COR-L47 (cell line): ENCODE measurements at places on chromosomes 7 and 10.
A peak's percentile ranks its signal among the peaks of the same experiment; 100 is the strongest.

GRCh38 chr10:33883881-33884280, 549.4 kb upstream of the NRP1 start:
- DNase-seq: no peak

GRCh38 chr10:91493313-91493712, 83.2 kb downstream of the HECTD2 start:
- DNase-seq: no peak

DNA sequence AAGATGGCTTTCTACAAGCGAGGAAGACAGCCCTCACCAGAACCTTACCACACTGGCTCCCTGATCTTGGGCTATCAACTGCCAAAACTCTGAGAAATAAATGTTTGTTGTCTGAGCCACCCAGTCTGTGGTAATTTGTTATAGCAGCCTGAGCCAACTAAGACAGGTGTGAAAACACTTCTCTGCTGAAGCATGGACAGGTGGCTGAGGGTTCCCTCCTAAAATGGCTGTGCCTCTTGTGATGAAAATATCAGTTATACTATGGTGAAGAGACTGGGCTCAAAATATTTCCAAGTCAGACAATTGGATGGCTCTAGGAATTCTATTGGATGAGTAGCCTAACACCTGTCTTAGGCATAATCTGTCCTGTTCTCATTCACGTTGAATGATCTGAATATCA, 78.1 kb downstream of the CDK1 start:
- no peak for DNase-seq

DNA sequence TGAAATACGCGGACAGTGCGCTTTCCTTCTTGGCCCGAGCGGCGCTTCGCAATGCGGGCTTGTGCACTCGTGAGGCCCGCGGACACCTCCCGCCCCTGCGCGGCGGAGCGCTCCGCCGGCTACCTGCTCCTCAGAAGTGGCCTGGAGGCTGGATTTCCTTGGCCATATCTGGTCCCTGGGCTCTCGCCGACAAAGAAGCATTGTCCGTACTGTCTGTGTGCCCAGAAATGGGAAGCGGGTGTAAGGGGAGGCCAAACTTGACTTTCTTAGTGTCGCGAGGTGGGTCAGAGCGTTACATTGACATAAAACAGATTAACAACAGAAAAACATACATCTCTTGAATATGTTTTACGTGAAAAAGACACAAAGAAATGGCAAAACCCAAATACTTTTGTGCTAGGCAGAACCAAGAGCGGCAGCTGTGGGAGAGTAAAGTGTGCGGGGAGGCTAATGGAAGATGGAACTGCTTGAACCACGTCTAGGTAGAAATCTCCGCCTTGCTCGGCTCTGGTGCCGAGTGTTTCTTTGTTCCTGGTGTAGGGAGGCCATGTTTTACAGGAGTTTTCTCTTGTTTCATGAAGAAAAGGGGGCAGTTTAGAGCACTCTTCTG, 1.4 kb downstream of the LANCL2 start:
- peak; percentile 11 for DNase-seq

DNA sequence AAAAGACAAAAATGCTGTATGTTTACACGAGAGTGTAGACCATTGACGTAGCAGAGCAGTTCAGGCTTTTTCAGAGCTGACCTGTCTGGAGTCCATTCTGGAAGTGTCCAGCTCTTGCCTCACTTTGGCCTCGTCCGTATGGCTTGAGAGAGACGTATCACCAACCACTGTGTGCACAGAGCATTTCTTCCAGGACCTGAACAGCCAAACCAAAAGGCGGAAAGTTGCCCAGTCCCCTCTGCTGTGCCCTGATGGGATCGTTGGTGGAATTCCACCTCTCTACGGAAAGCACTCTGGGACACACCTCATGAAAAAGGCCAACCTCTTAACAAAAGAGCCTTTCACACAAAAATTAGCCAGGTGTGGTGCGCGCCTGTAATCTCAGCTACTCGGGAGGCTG, 184.7 kb upstream of the SH2B2 start:
- DNase-seq: no peak

GRCh38 chr7:87116315-87116714, 35.9 kb upstream of the DMTF1 start:
- DNase-seq: no peak

DNA sequence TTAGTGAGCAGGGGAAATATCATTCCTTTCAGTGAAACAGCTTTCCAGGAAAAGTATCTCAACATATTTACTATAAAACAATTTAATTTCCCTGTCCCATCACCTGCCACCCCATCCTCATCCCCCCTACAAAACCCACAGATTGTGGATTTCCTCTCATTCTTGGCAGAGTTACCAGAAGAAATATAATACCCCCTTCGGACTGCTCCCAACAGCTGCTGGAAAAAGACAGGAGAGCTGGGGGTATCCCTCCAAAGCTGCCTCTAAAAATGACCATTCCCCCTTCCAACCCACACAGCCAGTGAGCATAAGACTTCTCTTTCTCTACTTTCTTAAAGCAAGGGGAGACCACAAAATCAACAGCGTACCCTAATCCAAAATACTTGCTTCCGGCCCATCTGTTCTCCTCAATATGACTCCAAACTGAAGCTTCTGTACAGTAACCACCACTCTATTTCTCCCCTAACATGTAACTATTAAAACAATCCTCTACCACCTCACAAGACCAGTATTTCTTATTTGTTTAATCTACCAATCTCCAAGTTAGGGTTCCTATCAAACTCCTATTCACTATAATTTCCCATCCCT, 7.8 kb downstream of the FBXW4 start:
- no peak for DNase-seq

DNA sequence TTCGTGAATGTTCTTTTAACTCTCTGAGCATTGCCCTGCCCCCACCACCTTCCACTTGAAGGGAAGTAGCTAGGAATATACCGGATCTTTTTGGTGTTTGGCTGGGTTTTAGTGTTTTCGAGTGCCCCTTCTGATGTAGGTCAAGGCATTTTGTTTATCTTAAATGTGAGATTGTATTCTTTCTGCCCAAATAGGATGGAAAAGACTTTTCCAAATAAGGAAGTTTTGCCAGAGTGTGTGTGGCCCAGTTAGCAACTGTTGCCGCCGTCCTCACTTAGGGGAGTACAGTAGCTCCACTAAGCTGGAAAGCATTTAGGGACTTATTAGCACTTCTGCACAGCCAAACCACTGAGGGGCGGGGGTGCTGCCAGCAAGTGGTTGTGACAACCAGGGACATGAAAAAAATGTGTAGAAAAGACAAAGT, 29.8 kb upstream of the VCL start:
- DNase-seq: no peak

DNA sequence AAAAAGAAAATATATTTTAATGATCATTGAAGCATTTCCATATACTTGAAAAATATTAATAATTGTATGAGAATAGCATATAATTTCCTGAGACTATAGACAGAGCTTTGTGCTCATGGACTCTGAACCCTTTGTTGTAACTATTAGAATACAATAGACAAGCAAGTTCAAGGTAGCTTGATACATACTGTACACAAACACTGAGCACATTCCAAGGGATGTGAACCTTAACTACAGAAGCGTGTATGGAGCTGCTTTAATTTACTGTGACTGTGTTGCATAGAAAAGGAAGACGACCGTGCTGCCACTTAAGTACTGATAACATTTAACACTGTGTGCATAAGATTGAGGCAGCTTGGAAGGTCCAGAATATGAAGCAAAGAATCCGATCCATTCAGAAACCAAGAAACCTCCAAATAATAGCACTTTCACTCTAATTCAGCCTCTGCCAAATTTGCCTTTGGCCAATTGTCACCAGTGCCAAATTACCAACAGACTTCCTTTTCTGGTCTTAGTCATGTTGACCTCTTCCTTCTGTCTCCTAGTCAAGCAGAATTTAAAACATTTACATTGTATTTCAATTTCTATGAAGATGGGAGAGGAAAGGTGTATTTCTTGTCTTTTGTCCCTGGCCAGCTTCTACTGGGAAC, 566.1 kb upstream of the GALNT17 start:
- DNase-seq: no peak

GRCh38 chr10:28823501-28824075, 146.3 kb downstream of the BAMBI start:
- no peak for DNase-seq

DNA sequence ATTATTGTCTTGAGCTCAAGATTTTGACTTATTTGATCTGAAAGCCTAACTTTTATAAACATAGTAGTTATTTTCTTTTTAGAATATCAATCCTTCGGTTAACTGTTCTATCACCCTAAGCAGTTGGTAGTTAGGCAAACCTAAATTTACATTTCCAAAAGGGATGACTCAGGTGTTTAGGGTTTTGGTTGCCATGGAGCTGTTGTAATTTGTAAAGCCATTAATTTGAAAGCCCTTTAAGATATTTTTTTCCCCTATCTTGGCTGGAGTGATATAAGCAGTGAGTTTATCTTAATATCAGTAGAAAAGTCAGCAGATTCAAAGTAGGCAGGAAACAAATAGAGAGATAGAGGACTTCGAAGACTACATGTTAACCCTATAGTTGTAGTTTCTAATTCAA, 1472.6 kb upstream of the CELF2 start:
- no peak for DNase-seq

DNA sequence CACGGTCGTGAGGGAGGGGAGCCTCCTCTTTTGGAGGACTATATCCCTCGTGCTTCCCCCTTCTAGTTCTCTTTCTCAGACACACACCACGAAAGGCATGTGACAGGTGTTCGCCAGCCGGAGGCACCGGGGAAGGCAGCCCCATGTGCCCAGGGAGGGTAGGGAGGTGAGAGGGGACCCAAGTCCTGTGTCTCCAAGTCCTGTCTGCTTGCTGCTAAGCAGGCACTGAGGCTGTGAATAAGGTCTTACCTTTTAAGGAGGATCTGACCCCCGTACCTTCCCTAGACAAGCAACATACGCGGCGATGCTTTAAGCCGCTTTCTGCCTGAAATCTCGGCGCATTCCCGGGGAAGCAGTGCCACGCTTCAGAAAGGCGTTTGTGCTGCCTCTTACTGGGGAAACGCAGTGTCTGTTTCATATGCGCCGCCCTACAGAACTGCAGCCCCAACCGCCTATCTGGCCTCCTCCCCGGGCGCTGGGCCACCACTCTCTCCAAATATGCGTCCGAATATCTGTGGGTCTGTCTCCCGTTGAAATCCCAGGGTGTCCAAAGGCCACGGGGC, 770 bp downstream of the PLXNA4 start:
- peak; percentile 5 for DNase-seq

- no peak for DNase-seq
Observed at GRCh38 chr7:81527651-81528050, 242.2 kb downstream of the HGF start.

DNA sequence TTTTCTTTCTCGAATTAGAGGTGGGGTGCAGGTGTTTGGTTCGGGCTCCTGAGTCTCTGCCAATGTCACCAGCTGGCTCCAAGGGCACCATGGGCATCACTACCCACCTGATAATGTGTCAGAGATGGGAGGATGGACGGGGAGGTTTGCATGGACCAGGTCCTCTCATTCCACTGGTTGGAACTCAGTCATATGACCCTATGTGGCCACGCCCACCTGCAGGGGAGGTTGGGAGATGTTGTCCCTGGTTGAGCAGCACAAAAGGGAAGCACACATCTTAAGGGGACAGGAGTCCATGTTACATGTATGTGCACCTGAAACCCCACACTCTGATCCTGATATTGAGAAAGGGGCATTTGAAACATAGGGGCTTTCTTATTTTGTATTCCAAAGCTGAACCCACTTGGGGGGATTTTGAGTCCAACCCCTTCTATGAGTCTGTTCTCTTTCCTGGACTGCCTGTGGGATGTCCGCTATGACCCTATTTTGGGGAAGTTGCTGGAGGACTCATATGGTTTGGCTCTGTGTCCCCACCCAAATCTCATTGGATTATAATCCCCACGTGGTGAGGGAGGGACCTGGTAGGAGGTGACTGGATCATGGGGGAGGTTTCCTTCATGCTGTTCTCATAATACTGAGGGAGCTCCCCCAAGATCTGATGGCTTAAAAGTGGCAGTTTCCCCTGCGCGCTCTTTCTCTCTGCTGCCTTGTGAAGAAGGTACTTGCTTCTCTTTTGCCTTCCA, 66.9 kb upstream of the BAIAP2L1 start:
- no peak for DNase-seq

DNA sequence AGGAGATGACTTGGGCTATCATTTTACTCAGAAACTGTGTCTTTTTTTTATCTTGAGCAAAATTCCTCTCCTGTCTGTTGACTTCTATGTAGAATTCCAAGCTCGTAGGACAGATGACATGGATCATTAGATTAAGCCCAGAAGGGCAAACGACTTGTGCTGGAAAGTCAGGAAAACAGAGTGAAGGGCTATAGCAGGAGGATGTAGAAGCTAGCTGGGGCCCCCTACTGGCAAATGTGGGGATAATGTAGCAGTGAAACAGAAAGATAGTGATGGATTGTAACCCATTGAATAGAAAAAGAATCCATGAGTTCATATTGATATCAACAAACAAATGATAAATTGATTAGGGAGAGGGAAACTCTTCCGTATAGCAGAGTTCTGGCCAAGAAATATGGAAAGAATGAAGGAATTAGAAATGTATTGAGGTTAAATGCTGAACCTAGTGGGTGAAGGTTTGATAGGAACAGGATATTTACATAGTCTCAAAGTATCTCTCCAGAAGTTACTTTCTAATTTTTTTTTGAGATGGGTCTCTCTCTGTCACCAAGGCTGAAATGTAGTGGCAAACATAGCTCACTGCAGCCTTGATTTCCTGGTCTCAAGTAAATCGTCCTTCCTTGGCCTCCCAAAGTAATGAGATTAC, 103.6 kb downstream of the LYZL1 start:
- peak; percentile 32 for DNase-seq

- peak; percentile 34 for DNase-seq
Observed at GRCh38 chr10:77637532-77638320, at the start of gene KCNMA1. TSS of gene KCNMA1 (minus strand) at chr10:77637808.

- no peak for DNase-seq
Observed at GRCh38 chr10:98259606-98260315, 8.2 kb downstream of the LOXL4 start.

GRCh38 chr10:100739517-100740368, 5.6 kb upstream of the PAX2 start:
- no peak for DNase-seq

- no peak for DNase-seq
Observed at GRCh38 chr7:29806995-29807841, 910 bp downstream of the WIPF3 start.

GRCh38 chr10:117477211-117477947, 65.2 kb upstream of the EMX2 start:
- no peak for DNase-seq

DNA sequence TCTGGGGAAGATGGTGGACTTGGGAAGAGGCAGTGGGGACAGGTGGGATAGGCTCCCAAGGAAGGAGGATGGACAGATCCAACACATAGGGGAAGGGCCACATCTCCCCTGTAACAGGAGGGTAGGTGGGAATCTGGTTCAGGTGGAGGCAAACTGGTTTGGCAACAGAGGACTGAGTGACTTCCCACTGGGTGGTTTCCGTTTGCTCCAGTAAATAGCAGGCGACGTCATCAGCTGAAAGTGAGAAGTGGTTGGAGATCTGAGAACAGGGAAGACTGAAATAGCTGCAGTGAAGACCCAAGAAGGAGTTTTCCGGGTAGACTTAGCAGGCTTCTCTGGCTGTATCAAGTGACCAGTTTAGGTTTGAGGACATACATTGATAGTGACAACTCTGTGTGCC, 504.4 kb downstream of the GALNT17 start:
- no peak for DNase-seq
